ENCODE measurements at places on chromosomes 7 and 10. TPM values are rescaled to one million over a fixed set of nuclear protein-coding genes. Genes with fewer than 3 reads are reported as not detected.

Gene UNCX
- polyA plus RNA-seq: not detected

Gene PSD
- polyA plus RNA-seq: 5.8 TPM

Gene CCDC201
- polyA plus RNA-seq: not detected

Gene LRIT1
- not detected for polyA plus RNA-seq

Gene ASZ1
- polyA plus RNA-seq: not detected

Gene ADCY1
- 0.24 TPM for polyA plus RNA-seq

Gene CHST15
- 0.10 TPM for polyA plus RNA-seq

Gene LIPF
- polyA plus RNA-seq: not detected

Gene CABCOCO1
- 0.19 TPM for polyA plus RNA-seq

Gene FEZF1
- polyA plus RNA-seq: not detected

Gene CPN1
- polyA plus RNA-seq: not detected

Gene INA
- 8.8 TPM for polyA plus RNA-seq

Gene GIMAP6
- not detected for polyA plus RNA-seq

Gene TLX1
- polyA plus RNA-seq: not detected

Gene TRIM50
- polyA plus RNA-seq: not detected

Gene SPDYE2B
- not detected for polyA plus RNA-seq

Gene ERVW-1
- polyA plus RNA-seq: not detected

Gene CTAGE8
- polyA plus RNA-seq: not detected

Gene UPK3BL2
- 5.7 TPM for polyA plus RNA-seq

Gene ANXA11
- polyA plus RNA-seq: 109 TPM

Gene COL28A1
- 0.16 TPM for polyA plus RNA-seq

Gene HABP2
- not detected for polyA plus RNA-seq

Gene CYP2C8
- 0.05 TPM for polyA plus RNA-seq

Gene AZGP1
- not detected for polyA plus RNA-seq

Gene SH2D4B
- polyA plus RNA-seq: not detected

Gene CROT
- 7.2 TPM for polyA plus RNA-seq

Gene PRSS2
- polyA plus RNA-seq: not detected

Gene SEMA3A
- 31.2 TPM for polyA plus RNA-seq

Gene PKD2L1
- polyA plus RNA-seq: not detected

Gene STEAP4
- polyA plus RNA-seq: not detected

Gene CLRN3
- polyA plus RNA-seq: not detected

Gene SHH
- polyA plus RNA-seq: not detected

Gene GSDME
- polyA plus RNA-seq: 71.5 TPM

Gene GHRHR
- polyA plus RNA-seq: not detected

Gene MDFIC
- 18.1 TPM for polyA plus RNA-seq

Gene GAD2
- polyA plus RNA-seq: not detected

Gene STOX1
- polyA plus RNA-seq: not detected

Gene ZNF248
- 4.2 TPM for polyA plus RNA-seq

Gene NANOS1
- 0.12 TPM for polyA plus RNA-seq

Gene CCDC146
- polyA plus RNA-seq: 1.7 TPM

Gene NRP1
- 87.5 TPM for polyA plus RNA-seq

Gene RGS10
- 77.0 TPM for polyA plus RNA-seq

Gene MYOZ1
- polyA plus RNA-seq: 0.27 TPM

Gene RNF148
- polyA plus RNA-seq: not detected

Gene AKR1C8
- not detected for polyA plus RNA-seq

Gene PLCE1
- polyA plus RNA-seq: 2.2 TPM

Gene LRRC4
- polyA plus RNA-seq: 0.55 TPM

Gene SUN3
- not detected for polyA plus RNA-seq

Gene TMEM196
- not detected for polyA plus RNA-seq

Gene PROSER2
- polyA plus RNA-seq: 2.0 TPM

Gene FFAR4
- polyA plus RNA-seq: not detected

Gene TSPAN12
- 0.42 TPM for polyA plus RNA-seq

Gene LEP
- polyA plus RNA-seq: not detected

Gene EBLN1
- not detected for polyA plus RNA-seq

Gene DKK1
- polyA plus RNA-seq: 91.4 TPM

Gene IGF2BP3
- 47.6 TPM for polyA plus RNA-seq

Gene NYAP1
- polyA plus RNA-seq: 1.5 TPM

Gene HOXA5
- 29.4 TPM for polyA plus RNA-seq
